SIG-M5 (cell line): ENCODE measurements at places on chromosomes 7 and 10.

- no peak for DNase-seq
Measured at GRCh38 chr7:70886547-70886946, 245.4 kb upstream of the GALNT17 start.

DNA sequence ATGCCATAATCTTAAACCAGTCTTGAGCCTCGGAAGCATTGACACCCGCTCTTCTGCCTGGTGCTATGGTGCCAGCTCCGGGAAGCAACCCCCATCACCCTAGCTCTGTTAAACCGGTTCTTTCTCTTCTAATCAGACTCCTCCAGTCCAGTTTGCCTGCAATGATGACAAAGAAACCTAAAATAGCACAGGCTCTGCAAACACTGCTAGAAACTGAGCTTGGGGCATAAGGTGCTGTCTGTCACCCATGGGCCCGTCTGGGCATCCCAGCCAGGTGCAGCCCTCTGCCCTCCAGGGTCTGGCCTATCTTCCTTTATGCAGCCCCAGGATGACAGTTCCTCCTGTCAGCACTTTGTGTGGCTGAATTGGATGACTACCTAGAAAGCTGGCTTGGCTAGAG, 14.2 kb upstream of the CAMK2G start:
- DNase-seq: no peak

- no peak for DNase-seq
Measured at GRCh38 chr7:47297120-47297519, 284.8 kb downstream of the TNS3 start.

DNA sequence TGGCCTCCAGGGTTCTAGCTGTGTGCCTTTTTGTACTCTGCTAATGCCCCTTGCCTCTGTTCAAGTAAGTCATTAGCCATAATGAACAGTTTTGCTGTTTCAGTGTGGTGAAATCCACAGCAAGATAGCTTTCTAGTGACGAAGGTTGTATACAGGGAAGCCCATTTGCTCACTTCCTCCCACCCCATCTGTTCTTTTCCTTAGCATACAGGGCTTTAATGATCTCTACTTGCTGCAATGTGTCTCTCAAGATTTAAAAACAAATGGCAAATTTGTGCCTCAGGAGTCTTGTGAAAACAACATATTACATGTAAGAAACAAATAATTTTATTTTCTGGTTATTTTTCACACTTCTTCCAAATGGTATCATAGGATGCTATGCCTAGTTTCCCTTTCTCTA, 243.2 kb downstream of the CDK14 start:
- DNase-seq: no peak

DNA sequence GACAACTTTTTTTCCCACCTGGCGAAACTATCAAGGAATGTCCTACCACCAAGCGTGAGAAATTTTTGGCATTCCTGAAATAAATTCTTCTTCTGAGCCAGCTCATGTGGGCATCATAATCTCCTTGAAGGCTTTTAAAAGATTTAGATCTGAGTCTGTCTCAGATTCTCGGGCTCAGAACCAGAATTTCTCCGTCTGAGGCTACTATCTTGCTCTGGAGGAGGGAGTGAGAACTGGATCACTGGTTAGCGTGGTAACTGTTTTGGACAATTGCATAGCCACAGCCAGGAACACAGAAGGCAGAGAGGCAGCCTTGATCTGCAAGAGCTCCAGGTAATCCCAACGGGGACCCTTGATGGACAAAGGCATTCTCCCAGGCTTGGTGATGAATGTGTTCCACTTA, 1.0 kb upstream of the PLAC9 start:
- DNase-seq: no peak

DNA sequence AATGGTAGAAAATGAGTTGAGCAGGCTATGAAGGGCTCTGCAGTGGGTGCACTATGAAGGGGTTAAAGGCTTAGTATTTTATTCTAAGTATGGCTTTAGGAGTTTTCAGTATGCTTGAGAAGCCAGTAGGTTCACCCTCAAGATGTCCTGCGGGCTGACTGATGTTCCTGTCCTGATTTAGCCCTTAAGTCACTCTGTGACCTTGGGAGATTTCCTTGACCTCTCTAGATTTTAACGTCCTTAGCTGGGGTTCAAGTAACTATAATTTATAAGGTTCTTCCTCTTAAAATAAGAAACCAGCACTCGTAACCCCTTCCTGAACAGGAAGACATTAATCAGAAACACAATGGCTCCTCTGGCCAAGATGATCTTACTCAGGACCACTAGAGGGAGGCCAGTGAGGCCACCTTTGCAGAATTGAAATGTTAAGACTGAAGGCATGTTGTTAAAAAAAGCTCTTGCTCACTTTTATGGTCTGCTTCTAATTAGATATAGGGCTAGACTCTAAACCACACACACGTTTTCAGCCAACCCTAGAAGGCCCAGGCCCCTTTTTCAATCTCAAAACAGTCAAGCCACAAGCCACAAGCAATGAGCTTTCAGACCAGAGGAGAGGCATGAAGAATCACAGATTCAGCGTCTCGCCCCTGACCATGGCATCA, 41.9 kb downstream of the CDK1 start:
- no peak for DNase-seq

DNA sequence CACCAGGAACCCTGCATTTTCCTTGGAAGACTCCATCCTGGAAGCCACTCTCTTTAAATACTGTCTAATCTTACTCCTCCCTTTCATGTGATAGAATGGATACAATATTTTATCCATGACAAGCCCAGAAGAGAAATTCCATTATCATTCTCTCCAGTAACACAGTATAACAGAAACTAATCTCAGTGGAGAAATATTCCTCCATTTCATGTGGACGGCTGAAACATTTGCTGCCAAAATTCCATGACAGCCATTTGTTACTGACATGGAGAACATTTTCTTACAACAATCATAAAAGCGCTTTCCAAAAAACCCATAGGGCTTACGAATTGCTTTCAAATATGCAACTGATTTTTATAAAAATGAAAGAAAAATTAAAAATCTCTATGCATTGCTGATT, 392.8 kb upstream of the KLF6 start:
- no peak for DNase-seq

DNA sequence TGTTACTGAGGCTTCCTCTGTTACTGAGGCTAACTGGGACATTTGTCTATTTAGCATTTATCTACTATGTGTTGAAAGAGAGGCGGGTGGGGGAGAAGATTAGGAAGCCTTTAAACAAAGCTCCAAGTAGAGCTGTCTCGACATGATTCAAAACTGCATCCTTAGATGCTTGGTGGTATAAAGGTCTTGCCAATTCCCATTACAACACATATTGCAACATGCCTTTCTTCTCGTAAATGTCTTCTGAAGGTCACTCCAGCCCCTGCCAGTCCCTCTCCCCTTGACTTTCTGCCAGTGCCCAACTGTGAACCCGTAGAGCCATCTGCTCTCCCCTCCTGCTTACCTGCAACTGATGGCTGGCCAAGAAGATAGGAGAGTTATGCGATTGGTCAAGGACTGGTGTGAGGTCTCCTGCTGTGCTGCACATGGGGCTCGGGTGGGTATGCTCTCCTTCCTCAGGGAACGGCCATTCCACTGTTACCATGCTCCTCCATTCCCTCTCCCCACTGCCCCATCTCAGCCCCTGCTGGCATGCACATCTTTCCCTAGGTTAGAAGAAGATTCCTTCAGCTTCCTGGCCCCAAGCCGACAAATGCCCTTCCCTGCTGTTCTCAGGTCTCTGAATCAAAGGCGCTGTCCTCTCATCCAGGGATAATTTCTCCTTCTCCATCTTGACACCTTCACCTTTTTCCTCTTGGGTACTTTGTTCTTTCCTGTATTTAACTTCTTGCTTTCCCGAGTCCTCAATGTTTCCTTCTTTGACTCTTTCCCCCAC, 43.6 kb upstream of the ZNF32 start:
- no peak for DNase-seq

DNA sequence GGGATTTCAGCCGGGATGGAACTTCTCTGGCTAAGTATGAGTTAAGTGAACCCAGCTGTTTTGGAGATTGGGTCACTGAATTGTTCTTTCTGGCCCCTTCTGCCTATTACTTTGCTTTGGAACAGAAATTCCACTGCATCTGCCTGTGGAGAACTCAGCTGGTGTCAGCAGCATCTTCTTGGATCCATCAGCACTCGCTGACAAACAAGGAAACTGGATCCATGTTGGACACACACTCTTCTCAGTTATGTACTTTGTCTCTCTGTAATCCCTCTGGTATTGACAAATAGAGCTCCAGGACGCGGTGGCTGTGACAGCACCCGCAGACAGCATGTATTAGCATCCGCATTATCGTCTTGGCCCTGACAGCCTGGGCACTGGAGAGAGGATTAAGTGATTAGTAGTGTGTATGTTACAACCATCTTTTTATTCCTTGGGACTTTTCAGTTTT, 73.0 kb upstream of the BMPER start:
- no peak for DNase-seq

DNA sequence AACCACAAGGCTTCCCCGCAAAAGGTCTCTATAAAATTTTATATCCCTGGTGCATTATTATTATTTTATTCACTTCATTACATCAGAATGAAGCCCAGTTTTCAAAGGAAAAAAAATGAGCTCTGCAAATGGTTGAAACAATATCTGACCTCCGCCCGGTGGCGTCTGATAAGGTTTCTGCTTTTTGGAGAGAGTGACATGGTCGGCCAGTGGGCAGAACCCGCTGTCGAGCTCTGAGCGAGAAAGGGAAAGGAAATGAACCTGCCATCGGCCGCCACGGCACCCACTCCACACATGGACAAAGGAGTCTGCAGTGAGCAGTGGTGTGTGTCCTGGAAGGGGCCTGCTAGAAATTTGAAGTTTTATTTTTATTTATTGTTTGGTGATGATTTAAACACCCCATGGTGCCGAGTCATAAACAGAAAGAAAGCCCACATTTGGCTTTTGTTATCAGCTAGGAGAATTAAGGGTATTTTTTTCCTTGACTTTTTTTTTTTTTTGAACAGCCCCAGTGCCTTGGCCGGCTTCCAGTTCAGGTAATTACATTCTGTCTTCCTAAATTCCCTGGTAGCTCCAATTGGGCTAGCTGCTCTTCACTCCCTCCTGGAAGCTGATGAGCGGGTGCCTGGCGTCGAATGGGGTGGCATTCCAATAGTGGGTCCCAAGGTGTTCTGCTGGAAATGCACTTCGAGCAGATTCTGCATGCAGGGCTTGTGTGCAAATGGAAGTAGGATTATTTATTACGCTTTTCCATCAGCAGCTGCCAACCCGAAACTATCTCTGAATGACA, 149.4 kb upstream of the MKI67 start:
- no peak for DNase-seq

- no peak for DNase-seq
Measured at GRCh38 chr10:78672918-78673317, 395.8 kb upstream of the ZMIZ1 start.

DNA sequence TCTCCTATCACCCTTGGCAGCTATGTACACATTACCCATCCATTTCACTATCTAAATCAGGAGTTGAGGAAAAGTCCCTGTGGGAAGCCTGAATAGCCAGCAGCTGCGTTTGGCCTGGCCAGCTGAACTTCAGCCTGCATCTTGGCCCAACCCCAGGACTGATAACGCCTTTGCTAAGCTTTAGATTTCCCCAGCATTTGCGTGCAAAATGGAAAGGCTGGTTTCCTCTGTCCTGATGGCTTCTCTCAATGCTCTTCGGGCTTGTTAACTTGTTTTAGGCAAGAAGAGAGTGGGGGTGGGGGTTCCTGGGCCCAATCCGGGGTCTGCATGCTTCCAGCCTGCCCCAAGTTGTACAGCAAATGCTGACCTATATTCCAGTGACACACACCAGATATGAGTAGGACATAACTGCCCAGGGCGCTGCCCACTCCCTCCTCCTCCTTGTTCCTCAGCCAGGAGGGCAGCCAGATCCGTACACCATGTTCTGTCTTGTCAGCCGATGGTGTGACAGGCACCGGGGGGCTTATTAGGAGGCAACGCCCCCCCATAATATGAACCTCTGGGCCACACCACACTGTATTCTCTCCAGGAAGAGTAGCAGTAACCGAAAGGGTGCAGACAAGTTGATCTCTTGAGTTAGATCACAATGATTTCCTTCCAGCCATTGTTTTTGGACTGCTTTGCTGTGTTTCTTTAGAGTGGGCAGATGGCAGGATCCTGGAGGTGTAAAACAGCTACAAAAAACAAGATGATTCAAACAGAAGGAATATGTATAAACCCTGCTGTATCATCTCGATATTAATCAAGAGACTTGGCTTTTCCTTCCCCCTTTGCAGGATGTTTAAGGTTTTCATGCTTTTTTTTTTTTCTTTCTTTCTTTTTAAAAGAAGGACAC, 339.0 kb downstream of the RNLS start:
- no peak for DNase-seq

DNA sequence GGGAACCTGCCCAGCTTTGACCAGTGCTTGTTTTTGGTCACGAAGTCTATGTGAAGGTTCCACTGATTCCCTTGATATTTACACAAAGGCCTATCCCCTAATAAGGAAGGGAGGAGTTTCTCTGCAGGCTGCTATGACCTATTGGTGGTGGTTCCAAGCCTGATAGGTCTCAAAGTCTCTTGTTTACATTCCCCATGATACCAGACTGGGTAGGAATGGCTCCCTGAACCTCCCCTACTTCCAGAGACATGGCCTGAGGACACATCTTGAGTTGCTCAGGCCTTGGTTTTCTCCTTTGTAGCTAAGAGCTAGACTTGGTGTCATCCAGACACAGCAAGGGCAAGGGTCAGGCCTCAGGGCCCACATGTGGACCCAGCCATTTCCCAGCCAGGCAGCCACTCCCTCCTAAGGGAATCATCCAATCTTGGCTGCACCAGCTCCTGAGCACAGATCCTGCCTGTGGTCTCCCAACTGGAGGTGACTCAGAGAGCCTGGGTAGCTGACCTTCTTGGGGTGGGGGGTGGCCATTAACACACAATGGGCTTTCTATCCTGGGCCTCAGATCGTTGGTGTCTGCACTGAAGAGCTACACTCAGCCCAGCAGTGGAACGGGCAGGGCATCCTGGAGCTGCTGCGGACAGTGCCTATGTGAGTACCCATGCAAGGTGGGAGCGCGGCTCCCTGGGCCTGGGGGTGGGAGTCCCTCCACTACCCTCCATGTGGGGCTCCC, 51.0 kb upstream of the TRIM8 start:
- no peak for DNase-seq

DNA sequence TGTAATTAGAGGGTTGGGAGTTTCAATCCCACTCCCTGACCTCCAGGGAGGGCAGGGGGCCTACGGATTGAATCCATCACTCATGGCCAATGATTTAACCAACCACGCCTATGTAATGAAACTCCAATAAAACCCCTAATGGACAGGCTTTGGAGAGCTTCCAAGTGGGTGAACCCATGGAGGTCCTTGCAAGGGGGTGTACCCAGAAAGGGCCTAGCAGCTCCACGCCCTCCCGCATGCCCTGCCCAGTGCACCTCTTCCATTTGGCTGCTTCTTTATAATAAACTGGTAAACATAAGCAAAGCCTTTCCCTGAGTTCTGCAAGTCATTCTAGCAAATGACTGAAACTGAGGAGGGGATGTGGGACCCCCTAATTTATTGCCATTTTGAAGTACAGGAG, 280.1 kb downstream of the FRMD4A start:
- no peak for DNase-seq
